ENCODE measurements at places on chromosomes 2 and 18.

- DNase-seq: peak; percentile 77
These were observed at the start of gene TLK1 for GRCh38 chr2:171160119-171160955. TLK1 (minus strand) TSS chr2:171160893; CDS start chr2:171160428, 465 bp downstream.

- no peak for DNase-seq
These were observed 116.2 kb upstream of the STPG4 start for GRCh38 chr2:47271054-47272000.

- no peak for DNase-seq
These were observed 18.8 kb downstream of the ZNF407 start for GRCh38 chr18:74616494-74616893.

- DNase-seq: no peak
These were observed 59.9 kb downstream of the TNP1 start for GRCh38 chr2:216799873-216800431.

DNA sequence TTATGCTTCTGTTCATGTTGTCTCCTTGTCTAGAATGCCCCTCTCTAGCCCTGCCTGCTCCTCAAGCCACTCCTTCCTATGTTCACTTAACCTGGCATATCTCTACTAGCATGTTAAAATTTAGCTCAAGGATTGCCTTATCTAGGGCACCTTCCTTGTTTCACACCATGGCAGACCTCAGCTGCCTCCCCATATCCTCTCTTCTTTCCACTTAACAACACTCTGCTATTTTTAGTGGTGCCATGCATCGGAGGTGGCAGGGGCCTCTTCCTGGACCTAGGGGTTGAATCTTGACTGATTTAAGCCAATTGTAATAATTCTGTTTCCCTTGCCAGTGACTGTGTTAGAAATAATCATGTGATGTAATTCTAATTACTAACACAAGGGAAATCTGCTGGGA is 36.9 kb upstream of the FAM98A start:
- DNase-seq: no peak

DNA sequence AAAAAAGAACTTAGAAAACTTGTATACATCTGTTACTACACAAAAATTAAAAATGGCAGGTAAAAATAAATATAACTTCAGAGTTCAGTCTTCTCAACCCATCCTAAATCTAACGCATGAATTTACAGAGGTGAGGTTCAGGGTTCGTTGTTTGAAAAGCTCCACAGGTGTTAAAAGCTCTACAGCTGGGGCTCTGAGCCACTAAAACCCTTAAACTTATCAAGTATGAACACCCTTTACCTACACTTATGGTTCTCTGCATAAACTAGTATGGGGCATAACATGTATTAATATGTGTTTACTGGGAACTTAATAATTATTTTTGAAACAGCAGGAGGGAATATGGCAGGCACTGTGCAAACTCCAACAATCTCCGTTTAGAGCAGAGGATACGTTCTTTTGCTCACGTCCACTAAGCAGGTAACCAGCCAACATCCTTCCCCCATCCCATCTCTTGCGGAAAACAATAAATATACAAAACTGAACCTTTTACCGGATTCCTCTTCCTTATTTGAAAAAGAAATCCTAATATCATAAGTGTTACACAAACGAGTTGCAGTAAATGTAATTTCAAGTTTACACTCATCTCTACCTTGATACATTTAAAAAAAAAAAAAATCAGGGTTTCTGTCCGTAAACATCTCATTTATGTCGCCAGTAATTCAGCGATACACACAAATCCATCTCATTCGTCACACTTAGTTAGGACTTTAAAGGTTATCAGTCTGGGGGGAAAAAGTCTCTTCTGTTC is 1.3 kb downstream of the PIAS2 start:
- DNase-seq: no peak

GRCh38 chr2:20514596-20515269 is 67.9 kb downstream of the RHOB start:
- DNase-seq: no peak

Measured in T-helper 2 cell (primary cell).